ENCODE measurements at places on chromosomes 11 and 22.

DNA sequence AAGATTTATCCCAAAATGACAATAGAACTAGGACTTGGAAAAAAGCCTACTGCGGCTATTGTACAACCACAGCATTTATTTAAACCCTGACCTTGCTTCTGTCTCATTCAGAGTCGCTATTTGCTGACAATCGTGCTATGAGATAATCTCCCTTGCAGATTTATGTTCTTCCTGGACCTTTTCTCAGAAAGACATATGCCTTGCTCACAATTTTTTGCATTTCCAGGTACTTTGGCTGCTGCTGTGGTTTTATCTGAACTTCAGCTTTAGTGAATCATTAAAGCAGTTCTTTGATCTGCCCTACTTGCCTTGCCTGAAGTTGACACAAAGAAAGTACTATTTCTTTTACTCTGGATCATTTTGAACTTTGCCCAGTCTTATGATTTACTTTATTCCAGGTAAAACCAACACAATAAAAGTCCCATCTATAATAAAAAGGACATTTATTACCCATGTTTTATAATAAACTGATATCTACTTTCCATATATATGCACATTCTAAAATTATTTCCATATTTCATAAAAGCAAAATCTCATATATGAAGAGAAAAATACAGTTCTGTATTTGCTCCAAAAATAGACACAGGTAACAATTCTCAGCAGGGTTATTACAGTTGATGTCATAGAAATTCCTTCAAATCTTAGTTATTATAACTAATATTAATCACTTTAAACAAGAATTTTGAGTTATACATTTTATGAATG is 63.4 kb upstream of the CARD18 start:
- DNase-seq, result no peak

DNA sequence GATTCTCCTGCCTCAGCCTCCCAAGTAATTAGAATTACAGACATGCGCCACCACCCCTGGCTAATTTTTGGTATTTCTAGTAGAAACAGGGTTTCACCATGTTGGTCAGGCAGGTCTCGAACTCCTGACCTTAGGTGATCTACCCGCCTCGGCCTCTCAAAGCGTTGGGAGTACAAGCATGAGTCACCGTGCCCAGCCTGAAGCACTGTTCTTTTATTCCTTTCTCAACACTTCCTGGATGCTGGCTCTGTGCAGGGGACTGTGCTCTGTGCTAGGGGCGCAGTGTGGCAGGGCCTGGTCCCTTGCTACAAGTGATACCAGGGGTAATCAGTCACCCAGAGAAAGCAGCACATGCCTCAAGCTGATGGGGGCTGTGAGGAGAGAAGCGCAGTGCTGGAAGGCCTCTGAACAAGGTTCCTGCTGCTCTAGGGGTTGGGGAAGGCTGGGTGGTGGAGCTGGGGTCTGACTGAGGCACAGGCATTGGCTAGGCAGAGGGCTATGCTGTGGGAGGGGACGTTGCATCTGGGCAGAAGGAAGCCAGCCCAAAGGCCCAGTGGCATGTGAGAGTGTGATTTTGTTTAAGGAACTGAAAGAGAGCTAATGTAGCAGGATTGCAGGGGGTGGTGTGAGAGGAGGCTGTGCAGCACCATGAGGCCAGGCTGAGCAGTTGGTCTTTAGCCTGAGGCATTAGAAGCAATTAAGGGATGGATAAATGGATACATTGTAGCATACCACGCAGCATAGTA is 42.5 kb downstream of the CABIN1 start:
- DNase-seq, result no peak

DNA sequence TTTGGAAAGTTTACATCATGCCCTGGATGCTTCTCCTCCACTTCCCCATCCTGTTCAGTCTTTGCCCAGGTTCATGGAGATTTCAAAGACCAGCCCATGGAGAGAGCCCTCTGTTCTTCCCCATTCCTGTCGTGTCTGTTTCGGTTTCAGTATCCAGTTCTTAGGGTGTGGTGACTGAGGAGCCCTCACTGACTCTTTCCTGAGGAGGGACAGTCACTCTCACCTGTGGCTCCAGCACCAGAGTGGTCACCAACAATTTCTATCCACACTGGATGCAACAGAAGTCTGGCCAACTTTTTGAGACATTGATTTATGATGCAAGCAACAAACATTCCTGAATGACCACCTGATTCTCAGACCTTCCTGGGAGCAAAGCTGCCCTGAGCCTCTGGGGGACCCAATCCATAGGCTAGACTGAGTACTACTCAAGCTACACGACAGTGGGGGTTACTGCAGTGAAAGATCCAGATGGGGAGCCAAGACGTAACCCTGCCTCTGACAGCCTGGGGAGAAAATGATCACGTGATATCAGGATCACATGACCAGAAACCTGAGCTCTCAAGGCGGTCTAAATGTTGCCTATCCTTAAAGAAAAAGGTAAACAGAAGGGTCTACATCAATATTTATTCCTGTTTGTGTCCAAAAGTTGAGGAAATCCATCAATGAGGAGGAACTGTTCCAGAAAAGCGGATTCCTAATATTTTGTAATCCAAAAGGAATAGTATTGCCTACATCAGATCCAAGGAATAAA is 76.2 kb upstream of the VPREB1 start:
- DNase-seq, result no peak

DNA sequence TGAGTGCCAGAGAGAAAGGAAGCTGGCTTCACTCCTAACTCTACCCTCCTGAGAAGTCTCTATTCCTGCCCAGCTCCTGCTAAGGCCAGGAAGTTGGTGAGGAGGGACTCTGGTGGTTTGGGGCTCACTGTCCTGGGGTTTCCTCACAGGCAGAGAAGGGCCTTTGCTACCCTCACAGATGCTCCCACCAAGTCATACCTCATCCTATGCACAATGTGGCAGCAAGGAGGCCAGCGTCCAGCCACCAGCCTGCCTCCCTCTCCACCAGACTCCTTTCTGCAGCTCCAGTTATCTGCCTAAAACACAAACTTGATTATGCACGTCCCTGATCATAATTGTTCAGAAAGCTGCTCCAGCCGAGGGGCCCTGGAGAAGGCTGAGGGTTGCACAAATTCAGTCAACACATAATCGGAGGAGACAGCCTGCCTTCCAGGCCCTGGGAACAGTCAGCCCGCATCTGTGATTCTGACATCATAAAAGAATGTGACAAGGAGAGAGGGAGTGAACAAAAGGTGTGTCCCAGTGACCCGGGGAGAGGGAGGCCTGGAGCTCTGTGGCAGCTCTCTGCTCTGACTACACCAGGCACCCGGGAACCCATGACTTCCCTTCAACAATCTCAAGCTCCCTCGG is 28.8 kb downstream of the DKK3 start:
- DNase-seq, result no peak

DNA sequence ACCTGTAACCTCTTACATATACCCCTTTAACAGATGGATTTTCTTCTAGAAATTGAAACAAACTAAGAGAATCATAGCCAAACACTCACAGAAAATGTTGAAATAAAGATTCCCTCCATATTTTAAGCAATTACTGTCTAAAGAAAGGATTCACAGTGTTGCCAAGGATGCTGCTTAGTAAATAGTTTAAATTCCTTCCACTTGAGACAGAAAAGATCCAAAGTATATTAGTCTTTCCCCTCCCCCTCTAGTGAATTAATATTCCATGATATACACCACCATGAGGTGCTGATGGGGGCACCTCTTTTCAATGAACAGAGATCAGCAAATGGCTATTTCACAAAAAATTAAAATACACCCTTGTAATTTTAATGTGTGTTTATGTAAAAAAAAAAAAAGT is 186.8 kb downstream of the SOX6 start:
- DNase-seq, result no peak

GRCh38 chr11:130625578-130626306 is 177.3 kb downstream of the ADAMTS15 start:
- DNase-seq, result no peak

DNA sequence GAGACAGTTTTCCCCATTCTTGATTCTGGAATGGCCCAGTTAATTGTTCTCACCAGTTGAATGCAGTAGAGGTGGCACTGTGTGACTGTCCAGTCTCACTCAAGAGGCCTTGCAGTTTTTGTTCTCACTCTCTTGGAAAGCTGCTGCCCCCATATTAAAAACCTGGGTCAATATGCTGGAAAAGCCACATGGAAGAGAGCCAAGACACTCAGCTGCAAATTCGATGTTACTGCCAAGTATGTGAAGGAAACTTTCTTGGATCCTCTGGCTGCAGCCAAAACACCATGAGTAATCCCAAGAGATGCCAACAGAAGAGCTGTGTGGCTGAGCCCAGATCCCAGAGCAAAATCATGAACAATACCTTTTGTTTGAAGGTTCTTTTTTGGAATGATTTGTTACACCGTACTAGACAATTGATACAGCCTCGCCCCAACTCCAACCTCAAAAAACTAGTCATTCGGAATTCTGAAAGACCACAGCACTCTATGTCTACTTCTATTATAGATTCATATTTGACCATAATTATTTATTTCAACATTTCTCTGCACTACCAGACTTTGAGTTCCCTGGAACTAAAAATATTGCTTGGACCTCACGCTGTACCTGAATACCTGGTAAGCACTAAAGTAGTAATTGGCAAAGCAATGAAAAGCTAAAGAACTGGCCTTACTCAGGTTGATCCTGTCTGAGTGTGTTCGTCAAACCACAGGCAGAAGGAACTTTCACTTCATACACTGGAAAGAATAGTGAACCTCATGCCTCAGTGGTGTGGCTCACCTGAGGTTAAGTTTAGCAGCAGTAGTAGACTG is 378.8 kb downstream of the ETS1 start:
- DNase-seq, result peak; percentile 79

DNA sequence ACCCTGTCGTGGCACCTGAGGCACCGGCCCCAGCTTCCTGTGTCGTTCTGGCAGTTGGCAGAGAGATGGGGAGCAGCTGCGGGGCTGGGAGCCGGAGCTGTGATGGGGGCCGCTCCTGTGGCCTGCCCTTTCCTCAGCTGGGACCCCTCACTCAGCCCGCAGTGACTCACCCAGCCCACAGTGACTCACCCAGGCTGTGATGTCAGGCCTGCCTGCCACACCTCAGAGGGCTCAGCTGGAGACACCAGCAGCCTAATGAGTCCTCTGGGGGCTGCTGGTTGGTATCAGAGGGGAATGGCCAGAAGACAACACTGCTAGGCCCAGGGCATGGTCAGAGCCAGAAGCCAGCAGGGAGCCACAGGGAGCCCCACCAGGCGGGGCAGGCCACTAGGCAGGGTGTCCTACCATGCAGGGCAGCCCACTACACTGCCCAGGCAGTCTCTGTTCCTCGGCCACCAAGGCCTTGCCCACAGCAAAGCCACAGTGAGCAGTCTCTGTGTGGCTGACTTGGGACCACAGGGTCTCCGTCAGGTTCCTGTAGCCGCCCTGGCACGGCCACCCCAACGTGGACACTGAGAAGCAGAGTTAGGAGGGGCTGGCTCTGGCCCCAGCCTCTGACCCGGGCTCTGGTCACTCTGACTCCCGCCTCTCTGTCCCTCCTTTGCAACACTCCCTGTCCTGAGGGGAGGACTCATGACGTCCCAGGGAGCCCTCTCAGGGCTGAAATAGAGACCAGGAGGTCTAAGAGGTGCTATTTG is 4.2 kb upstream of the FXYD2 start:
- no peak for DNase-seq

DNA sequence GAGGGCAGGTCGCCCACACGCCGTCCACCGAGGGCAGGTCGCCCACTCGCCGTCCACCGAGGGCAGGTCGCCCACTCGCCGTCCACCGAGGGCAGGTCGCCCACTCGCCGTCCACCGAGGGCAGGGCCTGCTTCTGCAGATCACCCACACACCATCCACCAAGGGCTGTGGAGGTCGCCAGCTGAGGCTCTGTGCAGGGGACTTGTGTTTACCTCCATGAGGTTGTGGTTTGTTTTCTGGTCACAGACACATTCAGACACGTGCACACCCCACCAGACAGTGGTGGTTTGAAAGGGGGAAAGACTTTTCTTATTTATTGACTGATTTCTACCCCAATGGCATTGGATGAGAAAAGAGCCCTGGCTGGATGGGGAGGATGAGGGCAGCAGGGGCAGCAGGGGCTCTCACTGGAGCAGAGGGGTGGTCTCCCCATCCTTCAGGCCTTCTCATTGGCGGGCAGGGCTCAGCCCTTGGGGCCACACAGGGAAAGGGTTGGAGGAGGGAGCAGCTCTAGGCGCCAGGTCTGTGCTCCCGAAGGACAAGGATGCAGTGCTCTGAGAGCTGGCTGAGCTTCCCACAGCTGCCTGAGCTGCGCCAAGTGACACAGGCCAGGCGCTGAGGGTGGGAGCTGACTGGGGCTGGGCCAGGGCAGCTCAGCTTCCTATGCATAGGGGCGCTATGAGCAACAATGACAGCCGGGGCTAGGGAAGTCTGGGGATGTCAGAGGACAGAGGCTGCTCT is 252.6 kb upstream of the B3GAT1 start:
- no peak for DNase-seq

- DNase-seq, result no peak
Measured at GRCh38 chr11:11432621-11433319, 79.7 kb upstream of the CSNK2A3 start.

- no peak for DNase-seq
Measured at GRCh38 chr11:34773826-34774225, 142.4 kb downstream of the APIP start.

DNA sequence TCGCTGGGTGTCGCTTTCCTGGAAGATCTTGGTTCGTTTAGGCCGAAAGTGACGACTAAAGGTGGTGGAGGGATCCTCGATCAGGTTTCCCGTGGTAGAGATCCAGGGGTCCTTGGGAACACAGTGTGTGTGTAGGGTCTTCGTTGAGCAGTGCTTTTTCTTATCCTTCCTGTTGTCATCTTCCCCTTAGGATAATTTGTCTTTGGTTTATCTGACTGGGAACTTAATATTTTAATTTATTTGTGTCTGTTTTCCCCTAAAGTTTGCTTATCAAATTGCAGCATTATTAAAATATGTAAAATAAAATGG is 403 bp downstream of the RBM7 start:
- DNase-seq, result no peak

GRCh38 chr22:42721045-42721434 is 370 bp upstream of the A4GALT start:
- DNase-seq, result no peak

GRCh38 chr11:103878646-103879045 is 157.8 kb upstream of the DDI1 start:
- DNase-seq, result no peak

GRCh38 chr11:68335683-68336082 is 23.3 kb downstream of the LRP5 start:
- DNase-seq, result no peak

- DNase-seq, result no peak
Measured at GRCh38 chr22:29275819-29276565, 7.9 kb downstream of the EWSR1 start.

GRCh38 chr22:43431808-43432554 is 20.2 kb downstream of the MPPED1 start:
- no peak for DNase-seq

GRCh38 chr11:121250843-121251242 is 41.7 kb upstream of the SC5D start:
- no peak for DNase-seq

DNA sequence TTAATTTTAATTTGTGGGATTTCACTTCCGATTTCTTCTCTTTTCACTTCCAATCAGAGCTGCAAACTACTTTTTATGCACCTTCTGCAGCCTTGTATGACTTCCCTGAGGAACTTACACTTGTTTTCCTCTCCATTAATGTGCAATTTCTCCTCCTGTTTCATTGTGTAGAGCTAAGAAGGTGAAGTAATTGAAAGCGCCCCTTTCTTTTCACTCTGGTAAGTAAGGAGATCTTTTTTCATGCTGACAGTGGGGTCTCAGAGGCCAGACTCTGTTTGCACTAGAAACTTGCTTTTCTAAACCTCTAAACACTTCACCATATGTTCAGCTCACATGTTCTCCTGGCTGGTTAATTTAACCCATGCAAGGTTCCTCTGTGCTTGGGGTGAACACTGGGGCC is 117.0 kb downstream of the FANCF start:
- no peak for DNase-seq

- DNase-seq, result no peak
Measured at GRCh38 chr11:72443016-72443415, 8.7 kb upstream of the CLPB start.
